ENCODE measurements at places on chromosomes 12 and 14. TPM values are rescaled to one million over a fixed set of nuclear protein-coding genes. Genes with fewer than 3 reads are reported as not detected.

Gene SERPINA1
- not detected for total RNA-seq

Gene TEX22
- total RNA-seq, result 1.5 TPM

Gene MYH6
- total RNA-seq, result not detected

Gene CLEC4C
- total RNA-seq, result not detected

Gene GALNT9
- 0.49 TPM for total RNA-seq

Gene RTL1
- not detected for total RNA-seq

Gene SMOC1
- total RNA-seq, result 0.25 TPM

Gene MYF5
- total RNA-seq, result not detected

Gene OR6C68
- total RNA-seq, result not detected

Gene AHNAK2
- total RNA-seq, result 78.4 TPM

Gene BICDL1
- total RNA-seq, result 1.8 TPM

Gene TTC8
- total RNA-seq, result 62.6 TPM

Gene GALNT6
- 0.74 TPM for total RNA-seq

Gene SLCO1B1
- total RNA-seq, result not detected

Gene PZP
- total RNA-seq, result not detected

Gene LRP1-AS
- total RNA-seq, result not detected

Gene RNASE2
- total RNA-seq, result not detected

Gene HCAR1
- 2.2 TPM for total RNA-seq

Gene SPATA7
- 20.0 TPM for total RNA-seq

Gene IL26
- total RNA-seq, result not detected

Gene HOXC11
- total RNA-seq, result not detected

Gene TGFB3
- total RNA-seq, result 9.9 TPM

Gene C1QL4
- 0.18 TPM for total RNA-seq

Gene PITPNM2
- total RNA-seq, result 4.1 TPM

Gene STAC3
- 3.8 TPM for total RNA-seq

Gene NUBPL
- total RNA-seq, result 18.9 TPM

Gene POU6F1
- 3.5 TPM for total RNA-seq

Gene CLECL1
- not detected for total RNA-seq

Gene PSMC6
- total RNA-seq, result 111 TPM

Gene TTC6
- total RNA-seq, result 0.36 TPM

Gene EID3
- 14.9 TPM for total RNA-seq

Gene KLHL33
- total RNA-seq, result 0.18 TPM

Gene GLIPR1
- total RNA-seq, result 5.2 TPM

Gene LBHD2
- total RNA-seq, result not detected

Gene EXD2
- 12.1 TPM for total RNA-seq

Gene SPTLC2
- 60.0 TPM for total RNA-seq

Gene DDIT3
- total RNA-seq, result 60.3 TPM

Gene GALC
- total RNA-seq, result 19.2 TPM

Gene MGP
- 223 TPM for total RNA-seq

Gene RDH5
- total RNA-seq, result 17.7 TPM

Gene KCNK13
- total RNA-seq, result not detected

Gene FOXN4
- total RNA-seq, result not detected

Gene ANKRD9
- total RNA-seq, result 37.5 TPM

Gene HIF1A
- 553 TPM for total RNA-seq

Gene BMP4
- total RNA-seq, result 14.4 TPM

Gene ASIC1
- 4.9 TPM for total RNA-seq

Gene CD4
- total RNA-seq, result not detected

Gene RBP5
- total RNA-seq, result not detected

Gene CCDC196
- total RNA-seq, result not detected

Gene WSCD2
- not detected for total RNA-seq

Gene C14orf39
- total RNA-seq, result 0.18 TPM

Gene B3GNT4
- total RNA-seq, result not detected

Gene OR4N5
- total RNA-seq, result not detected

Gene BDKRB2
- 7.4 TPM for total RNA-seq

Gene PLEKHH1
- total RNA-seq, result 0.45 TPM

Gene KCNMB4
- 2.0 TPM for total RNA-seq
